ENCODE measurements at places on chromosomes 6 and 20.

- DNase-seq: no peak
Measured at GRCh38 chr6:118372413-118372812, 175.7 kb upstream of the PLN start.

GRCh38 chr6:130829333-130829910, 2.2 kb downstream of the SMLR1 start:
- DNase-seq: no peak

GRCh38 chr20:3378138-3378537, 29.3 kb downstream of the DNAAF9 start:
- DNase-seq: no peak

GRCh38 chr6:169898788-169899480, 147.5 kb downstream of the ERMARD start:
- no peak for DNase-seq

DNA sequence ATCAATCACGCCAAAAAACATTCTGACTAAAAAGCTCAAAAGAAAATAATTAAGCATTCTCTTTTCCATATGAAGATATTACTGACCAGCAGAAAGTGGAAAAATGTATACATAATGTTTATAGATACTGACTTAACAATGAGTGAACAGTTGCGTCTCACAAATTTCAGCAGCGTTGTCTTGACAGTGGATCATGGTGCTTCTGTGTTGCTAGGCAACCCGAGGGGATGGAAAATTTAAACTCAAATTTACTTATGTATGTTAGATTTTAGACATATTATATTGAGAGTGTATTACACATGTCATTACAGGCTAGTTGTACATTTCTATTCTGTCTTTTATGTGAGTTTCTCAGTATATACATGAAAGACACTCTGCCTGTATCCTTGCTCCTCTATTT, 110.2 kb downstream of the LAMA2 start:
- no peak for DNase-seq

- no peak for DNase-seq
Measured at GRCh38 chr6:143753678-143754077, 75.9 kb downstream of the PHACTR2 start.

- no peak for DNase-seq
Measured at GRCh38 chr20:58900397-58900796, 47.9 kb downstream of the GNAS start.

GRCh38 chr6:47653706-47654105, 44.7 kb upstream of the ADGRF4 start:
- no peak for DNase-seq

DNA sequence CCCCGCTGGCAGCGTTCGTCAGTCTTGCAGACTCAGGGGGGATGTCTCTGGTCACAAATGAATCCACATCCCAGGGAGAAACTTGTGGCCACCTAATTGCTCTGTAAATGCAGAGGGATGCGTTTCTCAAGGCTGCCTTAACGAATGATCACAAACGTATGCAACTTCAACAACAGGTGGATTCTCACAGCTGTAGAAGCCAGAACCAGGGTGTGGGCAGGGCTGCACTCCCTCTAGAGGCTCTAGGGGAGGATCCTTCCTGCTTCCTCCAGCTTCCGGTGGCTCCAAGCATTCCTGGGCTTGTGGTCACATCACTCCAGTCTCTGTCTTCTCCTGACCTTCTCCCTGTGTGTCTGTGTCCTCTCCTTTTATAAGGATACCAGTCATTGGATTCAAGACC, 3.3 kb upstream of the TAF4 start:
- DNase-seq: no peak

GRCh38 chr20:62605236-62605943, 36.9 kb upstream of the SLCO4A1 start:
- no peak for DNase-seq

DNA sequence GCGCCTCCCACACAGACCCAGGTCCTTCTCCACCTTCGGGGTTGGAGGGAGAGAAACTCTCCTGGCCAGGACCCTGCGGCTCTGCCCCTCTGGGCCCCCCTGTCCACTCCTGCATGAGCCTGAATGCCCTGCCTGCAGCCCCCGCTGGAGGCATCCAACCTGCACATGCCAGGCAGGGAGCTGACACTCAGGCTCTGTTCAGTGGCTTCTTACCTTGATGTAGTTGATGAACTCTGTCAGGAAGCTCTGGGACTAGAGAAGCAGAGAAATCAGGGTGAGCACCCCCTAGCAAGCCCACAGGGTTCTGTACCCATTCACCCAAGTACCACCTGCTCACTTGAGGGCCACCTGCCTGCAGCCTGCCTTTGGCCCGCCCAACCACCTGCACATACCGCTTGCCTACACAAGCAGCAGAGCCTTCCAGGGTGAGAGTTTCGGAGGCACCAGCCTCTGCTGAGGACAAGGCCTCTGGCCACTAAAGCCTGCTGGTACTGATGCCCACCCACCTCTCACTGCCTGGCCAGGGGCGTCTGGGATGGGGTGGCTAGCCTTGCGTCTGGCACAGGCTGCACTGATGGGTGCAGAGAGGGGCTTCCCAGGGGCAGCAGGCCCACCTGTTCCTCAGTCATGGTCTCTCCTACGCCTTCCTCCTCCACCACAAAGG, 9.7 kb downstream of the DDRGK1 start:
- no peak for DNase-seq

GRCh38 chr6:37302086-37302686, 44.2 kb upstream of the TMEM217 start:
- DNase-seq: no peak

DNA sequence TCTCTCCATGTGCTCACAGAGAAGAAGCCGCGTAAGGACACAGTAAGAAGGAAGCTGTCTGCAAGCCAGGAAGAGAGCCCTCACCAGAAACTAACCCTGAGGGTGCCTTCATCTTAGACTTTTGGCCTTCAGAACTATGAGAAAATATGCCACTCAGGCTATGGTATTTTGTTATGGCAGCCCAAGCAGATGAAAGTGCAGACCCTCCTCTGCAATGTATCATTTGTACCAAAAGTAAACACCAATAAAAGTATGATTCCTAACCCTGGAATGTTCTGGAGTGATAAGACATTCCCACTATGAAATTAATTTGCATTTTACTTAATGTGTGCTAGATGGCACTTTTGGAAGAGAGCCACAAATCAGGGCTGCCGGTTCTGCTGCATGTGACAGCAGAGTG, 594.3 kb downstream of the UTRN start:
- DNase-seq: no peak

- no peak for DNase-seq
Measured at GRCh38 chr6:155259897-155260296, 3.9 kb upstream of the CLDN20 start.

GRCh38 chr6:142838821-142839685, 105.9 kb downstream of the HIVEP2 start:
- no peak for DNase-seq

GRCh38 chr6:163635731-163636364, 221.3 kb downstream of the QKI start:
- DNase-seq: no peak

- DNase-seq: no peak
Measured at GRCh38 chr20:44173116-44173515, 13.9 kb downstream of the JPH2 start.

- DNase-seq: no peak
Measured at GRCh38 chr6:161301338-161301737, 27.5 kb upstream of the AGPAT4 start.

DNA sequence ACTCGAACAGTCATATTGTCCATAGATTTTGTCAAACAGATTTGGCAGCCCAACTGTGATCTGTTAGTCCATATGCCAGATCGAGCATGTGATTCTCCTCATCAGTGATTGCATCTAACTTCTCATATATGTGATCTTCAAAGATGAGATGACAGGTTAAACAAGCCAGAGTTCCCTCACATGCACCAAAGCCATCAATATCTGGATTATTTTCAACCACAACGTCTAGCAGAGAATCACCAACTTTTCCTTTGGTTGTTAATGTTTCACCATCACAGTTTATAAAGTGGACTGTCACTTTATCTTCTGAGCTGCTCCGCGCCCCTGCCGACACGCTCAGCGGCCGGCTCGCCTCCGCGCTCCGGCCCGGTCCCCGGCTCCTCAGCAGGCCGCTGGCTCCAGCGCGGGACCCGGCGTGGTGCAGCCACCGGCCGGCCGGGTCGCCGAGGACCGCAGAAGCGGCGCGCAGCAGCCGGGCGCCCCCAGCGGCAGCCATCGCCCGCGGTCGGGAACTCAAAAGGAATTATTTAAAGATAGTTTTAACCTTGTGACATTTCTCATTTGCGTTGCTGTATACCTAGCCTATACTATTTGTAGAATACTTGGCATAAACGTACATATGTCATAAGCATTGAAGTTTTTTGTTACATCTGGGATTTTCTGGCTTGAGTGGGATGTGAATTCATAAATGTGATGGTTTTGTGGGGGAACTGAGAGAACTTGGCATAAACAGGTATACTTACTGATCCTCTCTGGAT, 40.1 kb upstream of the DYNLRB1 start:
- DNase-seq: no peak

DNA sequence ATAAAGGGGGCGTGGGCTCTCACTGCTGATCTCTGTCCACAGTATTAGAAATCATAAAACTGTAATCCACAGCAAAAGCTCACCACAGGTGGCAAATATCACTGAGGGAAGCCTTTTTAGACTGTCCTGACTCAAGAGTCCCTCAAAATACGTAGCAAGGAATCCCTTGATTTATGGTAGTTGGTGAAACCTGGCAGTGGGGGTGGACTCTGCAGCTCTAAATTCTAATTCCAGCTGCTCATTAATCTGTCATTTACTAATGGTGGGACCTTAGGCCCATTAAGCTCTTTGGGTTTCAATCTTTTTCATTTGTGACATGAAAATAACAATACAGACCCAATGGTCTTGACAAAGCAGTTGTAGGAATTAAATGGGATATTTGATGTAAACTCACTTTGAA, 32.3 kb downstream of the GMDS start:
- no peak for DNase-seq

- no peak for DNase-seq
Measured at GRCh38 chr6:15876406-15876805, 213.6 kb upstream of the DTNBP1 start.

DNA sequence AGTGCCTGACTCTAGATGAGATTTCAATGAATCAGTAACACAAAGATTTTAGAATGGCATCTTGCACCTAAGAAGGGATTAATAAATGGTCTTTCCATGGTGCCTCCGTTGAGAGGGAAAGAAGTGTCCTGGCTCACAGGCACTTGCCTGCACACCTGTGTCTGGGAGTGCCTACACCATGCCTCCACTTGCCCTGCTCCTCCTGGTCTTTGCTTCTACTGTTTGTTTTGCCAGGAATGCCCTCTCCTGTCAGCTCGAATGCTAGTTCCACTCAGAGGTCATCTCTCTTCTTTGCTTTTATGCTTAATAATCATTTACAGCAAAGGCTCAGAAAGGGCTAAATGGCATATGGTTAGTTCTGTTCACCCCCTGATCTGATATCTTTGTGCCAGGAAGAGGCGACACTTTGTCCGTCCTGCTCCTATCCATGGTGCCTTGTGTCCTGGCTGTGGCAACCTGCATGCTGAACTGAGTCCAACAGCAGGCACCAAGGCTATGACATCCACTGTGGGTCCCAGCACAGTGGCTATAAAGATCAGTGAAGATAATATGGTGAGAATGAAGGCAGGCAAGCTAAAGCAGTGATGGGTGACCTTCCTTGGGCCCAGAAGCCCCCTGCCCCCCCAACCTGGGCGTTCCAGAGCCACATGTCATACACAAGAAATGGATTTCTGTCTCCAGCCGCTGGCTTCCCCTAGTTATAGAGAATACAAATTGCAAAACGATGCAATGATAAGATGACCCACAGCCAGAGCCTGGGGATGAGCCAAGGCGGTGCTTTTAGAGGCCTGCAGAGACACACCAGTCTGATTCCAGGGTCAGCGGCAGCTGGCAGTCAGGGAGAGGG, 1.4 kb downstream of the C6orf132 start:
- DNase-seq: no peak

DNA sequence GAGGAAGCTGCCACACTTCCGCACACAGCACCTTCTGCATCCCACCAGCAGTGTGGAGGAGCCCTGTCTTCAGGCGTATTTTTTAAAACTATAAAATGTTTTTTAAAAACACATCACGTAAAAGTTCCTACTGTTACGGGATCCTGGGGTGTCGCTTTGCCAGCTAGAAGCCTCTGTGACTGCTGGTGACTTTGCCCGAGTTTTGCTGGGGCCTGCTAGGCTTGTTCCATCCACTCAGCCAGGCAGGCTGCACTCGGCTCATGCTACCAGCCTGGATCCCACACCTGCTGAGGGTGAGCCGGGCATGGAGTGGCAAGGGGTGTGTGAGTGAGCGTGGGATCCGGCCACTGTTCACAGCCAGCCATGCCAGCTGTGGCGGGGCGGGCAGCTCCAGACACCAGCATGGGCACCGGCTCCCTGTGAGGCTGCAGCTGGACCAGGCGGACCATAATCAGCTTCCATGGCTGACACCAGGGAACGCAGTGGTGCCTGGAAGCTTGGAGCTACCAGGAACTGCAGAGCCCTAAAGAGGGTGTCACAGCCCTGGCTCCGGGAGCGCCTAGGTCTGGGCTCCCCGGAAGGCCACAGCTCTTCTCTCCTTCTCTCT, 12.3 kb upstream of the SLCO4A1 start:
- no peak for DNase-seq

DNA sequence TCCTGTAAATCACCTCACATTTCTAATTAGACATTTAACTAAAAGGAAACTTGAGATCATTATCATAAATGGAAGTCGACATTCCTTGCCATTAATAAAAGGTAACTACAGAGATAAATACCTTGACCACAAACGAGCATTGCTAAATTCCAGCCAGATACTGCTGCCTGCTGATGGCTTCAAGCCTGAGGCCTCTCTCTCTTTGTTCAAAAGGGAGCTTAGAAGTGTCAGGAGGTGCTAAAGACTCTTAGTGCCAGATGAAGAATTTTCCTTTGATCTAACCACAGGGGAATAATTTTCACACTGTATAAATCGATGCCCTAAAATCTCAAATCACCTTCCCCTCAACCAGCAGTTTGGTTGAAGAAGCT, 248.2 kb upstream of the PMEPA1 start:
- DNase-seq: no peak

- no peak for DNase-seq
Measured at GRCh38 chr6:104332364-104332763, 527.4 kb downstream of the HACE1 start.

GRCh38 chr20:49526056-49526455, 41.9 kb downstream of the PTGIS start:
- DNase-seq: no peak

DNA sequence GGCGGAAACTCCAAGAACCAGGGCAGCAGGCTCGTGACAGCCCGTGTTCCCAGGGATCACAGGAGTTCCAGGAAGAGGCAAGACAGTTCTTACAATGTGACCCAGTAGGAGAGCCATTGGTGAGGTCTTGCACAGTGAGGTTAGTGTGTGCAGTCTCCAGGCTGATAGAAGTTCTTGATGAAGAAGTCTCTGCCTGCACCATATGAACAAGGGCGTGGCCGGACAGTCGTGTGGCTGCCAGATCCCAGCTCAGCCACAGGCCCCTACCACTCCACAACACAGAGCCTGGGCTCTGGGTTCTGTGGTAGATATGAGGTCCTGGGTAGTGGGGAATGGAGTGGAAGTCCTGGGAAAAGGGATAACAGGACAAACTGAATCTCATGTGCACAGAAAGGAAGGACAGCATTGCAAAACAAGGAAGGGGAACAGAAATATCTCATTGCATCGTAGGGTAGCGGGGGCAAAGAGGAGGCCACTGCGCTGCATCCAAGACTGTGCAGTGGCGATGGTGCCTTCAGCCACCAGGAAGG, 65.2 kb downstream of the STX11 start:
- peak; percentile 15 for DNase-seq

GRCh38 chr6:51387907-51388306, 569.2 kb downstream of the TFAP2B start:
- no peak for DNase-seq

GRCh38 chr20:825710-826421, 7.6 kb upstream of the FAM110A start:
- no peak for DNase-seq
